ENCODE measurements at places on chromosomes 11 and 22.

GRCh38 chr22:18068381-18068988 lies 9.3 kb upstream of the PEX26 start:
- no peak for DNase-seq

- DNase-seq, result no peak
These were observed 70.7 kb downstream of the FLI1 start for GRCh38 chr11:128764424-128765095.

- no peak for DNase-seq
These were observed 86.6 kb downstream of the TSPAN18 start for GRCh38 chr11:44813401-44813800.

DNA sequence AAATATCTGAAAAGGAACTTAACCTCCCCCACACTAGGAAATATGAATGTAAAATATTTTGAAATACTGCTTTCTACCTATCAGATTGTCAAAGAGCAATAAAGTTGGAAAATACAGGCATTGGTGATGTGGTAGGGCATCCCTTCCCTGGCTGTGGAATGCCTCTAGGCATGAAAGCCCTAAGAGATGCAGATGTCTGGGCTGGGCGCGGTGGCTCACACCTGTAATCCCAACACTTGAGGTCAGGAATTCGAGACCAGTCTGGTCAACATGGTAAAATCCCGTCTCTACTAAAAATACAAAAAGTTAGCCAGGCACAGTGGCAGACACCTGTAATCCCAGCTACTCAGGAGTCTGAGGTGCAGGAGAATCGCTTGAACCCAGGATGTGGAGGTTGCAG lies 22.0 kb downstream of the ARAP1 start:
- no peak for DNase-seq

DNA sequence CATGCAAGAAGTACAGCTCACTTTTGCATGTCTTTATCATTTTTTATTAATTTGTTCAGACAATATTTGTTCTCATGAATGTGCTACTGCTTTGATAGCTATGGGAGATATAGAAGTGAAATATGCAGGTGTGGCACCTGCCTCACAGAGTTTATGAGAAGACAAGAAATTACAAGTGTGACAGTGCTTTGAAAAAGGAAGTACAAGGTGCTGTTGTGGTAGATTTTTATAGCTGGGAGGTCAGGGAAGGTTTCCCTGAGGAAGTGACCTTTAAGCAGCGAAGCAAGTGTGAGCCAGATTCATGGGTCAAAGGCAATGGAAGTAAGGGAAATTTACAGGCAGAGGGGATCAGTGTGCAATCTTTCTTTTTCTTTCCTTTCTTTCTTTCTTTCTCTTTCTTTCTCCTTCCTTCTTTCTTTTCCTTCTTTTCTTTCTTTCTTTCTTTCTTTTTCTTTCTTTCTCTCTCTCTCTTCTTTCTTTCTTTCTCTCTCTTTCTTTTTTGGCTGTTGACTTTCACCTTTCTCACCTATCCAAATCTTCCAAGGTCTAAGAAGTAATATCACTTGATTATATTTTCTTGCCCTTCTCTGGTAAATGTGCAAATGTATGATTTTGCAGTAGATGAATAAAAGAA lies 6.4 kb upstream of the BMAL1 start:
- DNase-seq, result no peak

DNA sequence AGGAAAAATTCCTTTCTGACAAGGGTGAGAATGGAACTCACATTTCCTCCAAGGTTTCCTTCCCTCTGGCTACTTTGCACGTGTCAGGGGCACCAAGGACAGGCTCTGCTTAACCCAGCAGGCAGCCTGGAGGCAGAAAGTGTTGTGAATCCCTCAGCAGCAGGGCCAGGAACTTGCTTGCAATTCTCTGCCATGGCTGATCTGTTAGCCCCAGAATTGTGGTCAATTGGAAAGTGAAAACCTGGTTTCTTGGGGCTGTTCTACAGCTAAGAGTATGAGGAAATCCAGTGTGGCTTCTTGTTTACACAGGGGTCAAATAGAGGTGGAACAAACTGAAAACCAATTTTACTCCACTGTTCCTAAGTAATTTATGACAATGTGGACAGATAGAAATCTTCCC lies 38.3 kb upstream of the CEP295 start:
- DNase-seq, result no peak

DNA sequence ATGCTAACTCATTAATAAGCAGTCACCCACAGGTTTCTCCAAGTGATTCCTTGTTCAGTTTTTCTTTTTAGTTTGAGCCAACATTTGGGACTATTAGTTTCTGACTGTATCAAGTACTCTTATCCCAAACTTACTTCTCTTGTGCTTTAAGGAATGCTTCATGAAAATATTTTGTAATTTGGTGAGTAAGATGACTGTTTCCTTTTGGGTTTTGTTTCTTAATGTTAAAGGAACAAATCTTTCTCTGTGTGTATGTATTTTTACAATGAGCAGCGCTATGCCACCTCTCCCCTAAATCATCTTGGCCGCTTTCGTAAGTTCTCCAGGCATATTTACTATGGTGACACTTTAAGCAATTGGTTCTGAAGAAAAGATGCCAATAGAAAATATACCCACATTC lies 72.4 kb downstream of the LDLRAD3 start:
- DNase-seq, result no peak

- no peak for DNase-seq
These were observed 24.1 kb downstream of the DCPS start for GRCh38 chr11:126328001-126328390.

GRCh38 chr11:28250192-28250591 lies 142.0 kb downstream of the METTL15 start:
- DNase-seq, result no peak

GRCh38 chr11:83583757-83584366 lies 297.7 kb upstream of the CCDC90B start:
- DNase-seq, result no peak

DNA sequence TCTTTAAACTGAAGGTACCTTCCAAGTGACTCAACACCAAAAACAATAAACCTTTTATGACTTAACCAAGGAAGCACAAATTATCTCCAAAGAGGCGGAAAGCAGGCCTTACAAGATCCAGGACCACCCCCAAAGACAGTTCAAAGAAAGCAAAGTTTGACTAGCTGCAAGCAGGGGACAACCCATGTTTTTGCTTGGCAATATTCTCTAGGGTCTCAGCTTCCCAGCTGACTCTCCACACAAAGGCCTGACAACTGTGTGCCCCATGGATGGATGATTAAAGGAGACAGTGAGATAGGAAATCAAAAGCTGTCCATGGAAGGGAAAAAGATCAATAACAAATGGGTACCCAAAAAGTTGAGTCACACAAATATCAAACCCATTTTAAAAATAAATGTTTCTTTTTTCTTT lies 232.2 kb downstream of the DDX10 start:
- no peak for DNase-seq

GRCh38 chr11:8773916-8774539 lies 91.4 kb downstream of the RPL27A start:
- DNase-seq, result no peak

DNA sequence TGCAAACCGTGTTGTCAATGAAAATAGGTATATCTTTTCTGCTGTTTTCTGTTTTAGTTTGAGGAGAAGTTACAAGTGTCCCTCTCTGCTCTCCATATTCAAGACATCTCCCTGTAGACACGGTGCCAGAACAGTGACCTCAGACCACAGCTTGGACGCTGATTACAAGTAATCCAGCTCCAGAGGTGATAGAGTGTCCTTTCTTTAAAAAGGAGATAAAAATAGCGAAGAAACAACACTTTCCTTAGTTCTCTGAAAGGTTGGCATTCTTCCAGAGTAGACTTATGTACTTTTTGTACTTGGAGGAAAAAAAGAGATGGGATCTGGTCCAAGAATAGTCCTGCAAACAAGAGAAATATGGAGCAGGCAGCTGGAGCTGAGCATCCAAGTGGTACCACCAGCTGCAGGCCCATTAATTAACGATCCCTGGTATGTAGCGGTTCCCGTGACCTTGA lies 43.0 kb upstream of the WT1 start:
- no peak for DNase-seq

- no peak for DNase-seq
These were observed 4.9 kb downstream of the TKFC start for GRCh38 chr11:61337706-61338470.

DNA sequence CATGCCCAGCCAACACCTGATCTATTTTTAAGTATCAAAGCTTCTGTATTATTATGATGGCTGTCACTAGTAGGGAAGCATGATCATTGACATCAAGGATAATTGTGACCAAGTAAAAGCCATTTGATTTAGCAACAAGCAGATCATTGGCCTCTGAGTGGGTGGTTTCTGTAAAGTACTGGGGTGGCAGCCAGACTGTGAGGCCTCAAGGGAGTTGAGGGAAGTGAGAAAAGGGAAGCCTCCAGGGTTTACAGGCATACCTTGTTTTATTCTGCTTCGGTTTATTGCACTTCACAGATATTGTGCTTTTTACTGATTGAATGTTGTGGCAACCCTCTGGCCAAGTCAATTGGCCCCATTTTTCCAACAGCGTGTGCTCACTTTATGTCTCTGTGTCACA lies 60.1 kb downstream of the PRR5L start:
- DNase-seq, result peak; percentile 62

- no peak for DNase-seq
These were observed 28.6 kb upstream of the GAB2 start for GRCh38 chr11:78446210-78446609.

- DNase-seq, result no peak
These were observed 261.1 kb upstream of the ANO3 start for GRCh38 chr11:26070714-26071380.

- DNase-seq, result no peak
These were observed 221.4 kb downstream of the C11orf91 start for GRCh38 chr11:33479231-33479630.

DNA sequence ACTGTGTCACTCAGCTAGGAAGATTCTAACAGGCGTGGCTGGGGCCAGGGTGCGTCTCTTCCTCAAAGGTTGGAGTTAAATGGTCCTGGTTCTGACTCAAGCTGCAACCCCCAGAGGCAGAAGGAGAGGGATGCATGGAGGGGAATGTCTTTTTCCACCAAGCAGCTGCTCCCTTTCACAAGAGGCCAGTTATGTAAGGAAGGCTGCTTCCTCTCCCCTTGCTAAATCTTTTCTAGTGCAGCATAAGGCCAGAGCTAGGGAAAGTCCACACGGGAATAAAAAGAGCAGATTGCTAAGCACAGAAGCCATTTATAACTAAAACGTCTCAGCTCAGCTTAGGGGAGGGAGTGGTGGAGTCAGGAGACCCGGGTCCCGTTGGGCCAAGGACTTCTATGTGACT lies 10.0 kb downstream of the PVALB start:
- DNase-seq, result no peak

- no peak for DNase-seq
These were observed 40.4 kb upstream of the RAPSN start for GRCh38 chr11:47489395-47489755.

GRCh38 chr11:125662689-125663088 lies 18.0 kb downstream of the ACRV1 start:
- no peak for DNase-seq

- DNase-seq, result no peak
These were observed 24.8 kb downstream of the ENTHD1 start for GRCh38 chr22:39868741-39869140.

DNA sequence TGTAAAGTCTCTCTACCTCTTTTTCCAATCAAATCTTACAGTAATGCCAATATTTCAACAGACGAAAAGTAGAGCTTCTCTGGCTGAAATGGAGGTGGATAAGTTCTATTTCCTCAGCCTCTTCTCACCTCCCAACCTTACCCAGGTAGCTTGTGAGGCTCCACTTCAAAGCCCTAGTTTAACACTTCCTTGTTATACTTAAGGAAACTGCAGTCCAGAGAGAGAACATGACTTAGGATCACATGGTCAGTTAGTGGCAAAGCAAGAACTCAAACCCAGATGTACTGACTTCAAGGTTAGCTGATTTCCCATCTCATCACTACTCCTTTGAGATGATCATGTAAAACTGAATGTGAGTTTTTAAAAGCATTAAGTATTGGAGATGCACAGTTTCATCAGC lies 32.5 kb downstream of the PAK1 start:
- no peak for DNase-seq

- no peak for DNase-seq
These were observed 405.7 kb downstream of the BUD13 start for GRCh38 chr11:116366980-116367645.

- DNase-seq, result no peak
These were observed 38.6 kb downstream of the ETS1 start for GRCh38 chr11:128548649-128549255.

- no peak for DNase-seq
These were observed 112.5 kb upstream of the CD82 start for GRCh38 chr11:44452827-44453572.

GRCh38 chr11:35163702-35164496 lies 24.9 kb downstream of the CD44 start:
- DNase-seq, result peak; percentile 53

GRCh38 chr11:22539821-22540256 lies 85.8 kb downstream of the FANCF start:
- DNase-seq, result no peak

GRCh38 chr11:59615120-59615636 lies 396 bp downstream of the OSBP start:
- no peak for DNase-seq

- DNase-seq, result no peak
These were observed 247.8 kb downstream of the TBC1D22A start for GRCh38 chr22:47010211-47010610.

DNA sequence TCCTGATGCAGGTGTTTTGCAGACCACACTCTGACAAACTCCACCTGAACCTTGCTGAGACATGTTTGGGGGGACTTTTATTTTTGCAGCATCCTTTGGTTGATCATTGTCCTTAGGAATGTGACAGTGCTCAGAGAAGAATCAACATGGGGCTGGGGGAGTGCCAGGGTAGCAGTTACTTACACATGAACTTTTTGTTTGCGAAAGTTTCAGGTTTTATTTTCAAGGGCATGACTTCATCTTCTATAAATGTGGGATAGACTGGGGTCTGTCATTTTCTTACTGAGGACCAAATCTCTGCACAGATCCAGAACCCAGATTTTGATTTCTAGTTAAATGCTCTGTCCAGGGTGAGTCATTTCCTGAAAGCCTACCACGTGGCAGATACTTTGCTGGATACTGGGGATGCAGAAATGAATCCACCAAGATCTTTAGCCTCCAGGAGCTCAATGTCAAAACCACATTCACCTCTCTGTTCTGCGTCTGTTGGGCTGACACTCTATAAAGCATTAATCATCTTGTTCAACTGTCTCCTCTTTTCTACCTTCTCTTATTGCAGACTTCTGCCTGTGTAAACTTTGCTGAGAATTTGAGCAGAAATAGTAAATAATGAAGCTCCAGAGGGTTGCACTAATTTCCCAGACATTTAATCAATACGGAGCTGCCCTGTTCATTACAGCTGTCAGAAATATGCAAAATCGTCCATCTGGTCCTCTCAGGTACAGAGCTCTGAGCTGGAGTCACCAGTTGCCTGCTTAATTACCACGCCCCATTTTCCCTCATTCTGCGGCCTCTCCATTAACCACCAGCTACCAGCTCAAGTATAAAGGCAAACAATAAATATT lies 387.9 kb downstream of the MIAT start:
- no peak for DNase-seq

GRCh38 chr11:123853038-123853437 lies 32.4 kb downstream of the TMEM225 start:
- DNase-seq, result no peak

DNA sequence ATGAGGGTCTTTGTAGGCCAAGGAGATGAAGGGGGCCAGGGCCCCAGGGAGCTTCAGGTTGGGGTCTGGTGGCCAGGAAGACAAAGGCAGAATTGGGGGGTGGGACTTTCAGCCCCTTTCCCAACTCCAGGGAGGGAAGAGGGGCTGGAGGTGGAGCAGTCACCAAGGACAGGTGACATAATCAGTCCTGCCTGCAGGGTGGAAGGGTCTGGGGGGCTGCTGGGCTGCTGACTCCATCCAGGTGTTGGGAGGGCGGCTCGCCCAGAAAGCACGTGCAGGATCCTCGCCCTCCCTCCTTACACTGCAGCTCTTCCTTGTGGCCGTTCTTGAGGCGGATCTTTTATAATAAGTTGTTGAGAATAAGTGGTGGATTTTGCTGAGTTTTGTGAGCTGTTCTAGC lies 1491.1 kb downstream of the TBC1D22A start:
- DNase-seq, result no peak

Measured in memory B cell (primary cell).